ENCODE measurements at places on chromosomes 16 and 17.
A peak's percentile ranks its signal among the peaks of the same experiment; 100 is the strongest.

GRCh38 chr16:2784358-2785100 is 2.8 kb downstream of the PRSS33 start:
- no peak for DNase-seq

DNA sequence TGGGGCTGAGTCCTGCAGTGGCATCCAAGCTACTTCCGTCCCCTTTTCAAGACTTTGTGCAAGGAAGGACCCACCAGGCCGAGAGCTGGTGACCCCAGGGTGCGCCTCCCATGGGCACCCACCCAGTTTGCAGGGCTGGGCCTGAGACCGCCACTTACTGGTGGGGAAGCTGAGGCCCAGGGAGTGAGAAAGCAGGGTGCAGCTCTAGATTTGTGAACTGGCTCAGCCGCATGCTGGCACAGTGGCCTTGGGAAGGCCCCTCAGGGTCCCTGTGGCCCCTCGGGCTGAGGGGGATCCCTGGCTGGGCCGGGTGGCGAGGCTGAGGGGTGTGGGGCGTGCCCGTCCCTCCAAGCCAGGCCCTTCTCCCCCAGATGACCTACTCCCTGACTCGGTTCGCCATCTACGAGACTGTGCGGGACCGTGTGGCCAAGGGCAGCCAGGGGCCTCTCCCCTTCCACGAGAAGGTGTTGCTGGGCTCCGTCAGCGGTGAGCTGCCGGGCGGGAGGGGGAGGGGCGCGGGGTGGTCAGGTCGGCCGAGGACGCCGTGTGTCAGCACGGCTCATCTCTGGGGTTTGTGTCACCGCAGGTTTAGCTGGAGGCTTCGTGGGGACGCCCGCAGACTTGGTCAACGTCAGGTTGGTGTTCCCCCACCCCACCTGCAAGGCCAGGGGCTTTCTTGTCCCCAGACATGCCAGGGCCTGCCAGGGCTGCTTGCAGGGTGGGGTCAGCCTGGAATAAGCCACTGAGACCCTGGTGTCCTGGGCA is 3.2 kb downstream of the SLC25A10 start:
- no peak for DNase-seq

GRCh38 chr17:32904891-32905290 is 23.1 kb upstream of the TMEM98 start:
- DNase-seq: no peak

- no peak for DNase-seq
Observed at GRCh38 chr16:3590736-3591435, 13.7 kb upstream of the NLRC3 start.

GRCh38 chr17:11720816-11721215 is 122.5 kb downstream of the DNAH9 start:
- no peak for DNase-seq

DNA sequence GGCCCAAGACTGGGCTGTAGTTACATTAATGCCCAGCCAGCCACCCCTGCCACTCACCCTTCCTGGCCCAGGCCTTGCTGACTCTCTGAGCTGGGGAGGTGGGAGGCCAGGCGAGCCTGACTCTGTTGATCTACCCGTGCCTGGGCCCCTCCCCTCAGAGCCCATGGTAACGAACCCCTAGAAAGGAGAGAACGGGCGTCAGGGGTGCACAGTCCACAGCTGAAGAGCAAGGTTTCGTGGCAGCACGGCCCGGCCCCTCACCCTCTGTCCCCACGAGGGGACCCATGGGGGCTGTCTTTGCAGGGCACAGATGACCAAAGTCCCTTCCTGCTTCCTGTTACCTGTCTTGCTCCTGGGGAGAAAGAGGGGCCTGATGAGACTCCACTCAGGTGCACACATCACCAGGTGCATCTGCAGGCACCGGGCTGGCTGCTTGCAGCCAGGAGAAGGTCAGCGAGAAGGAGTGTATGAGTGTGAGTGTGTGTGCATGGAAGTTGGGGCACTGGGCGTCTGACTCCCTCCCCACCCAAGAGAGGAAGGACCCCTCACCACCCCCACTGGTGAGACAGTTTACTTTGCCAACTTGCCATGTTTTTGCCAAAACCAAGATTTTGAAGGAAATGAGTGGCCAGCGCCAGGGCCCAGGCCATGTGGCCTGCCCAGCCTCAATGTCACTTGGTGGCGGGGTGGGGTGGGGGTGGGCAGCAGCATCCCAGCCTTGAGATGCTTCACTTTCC is 359.1 kb downstream of the SEC14L1 start:
- DNase-seq: no peak

- DNase-seq: no peak
Observed at GRCh38 chr16:88331989-88332920, 50.5 kb upstream of the ZNF469 start.

DNA sequence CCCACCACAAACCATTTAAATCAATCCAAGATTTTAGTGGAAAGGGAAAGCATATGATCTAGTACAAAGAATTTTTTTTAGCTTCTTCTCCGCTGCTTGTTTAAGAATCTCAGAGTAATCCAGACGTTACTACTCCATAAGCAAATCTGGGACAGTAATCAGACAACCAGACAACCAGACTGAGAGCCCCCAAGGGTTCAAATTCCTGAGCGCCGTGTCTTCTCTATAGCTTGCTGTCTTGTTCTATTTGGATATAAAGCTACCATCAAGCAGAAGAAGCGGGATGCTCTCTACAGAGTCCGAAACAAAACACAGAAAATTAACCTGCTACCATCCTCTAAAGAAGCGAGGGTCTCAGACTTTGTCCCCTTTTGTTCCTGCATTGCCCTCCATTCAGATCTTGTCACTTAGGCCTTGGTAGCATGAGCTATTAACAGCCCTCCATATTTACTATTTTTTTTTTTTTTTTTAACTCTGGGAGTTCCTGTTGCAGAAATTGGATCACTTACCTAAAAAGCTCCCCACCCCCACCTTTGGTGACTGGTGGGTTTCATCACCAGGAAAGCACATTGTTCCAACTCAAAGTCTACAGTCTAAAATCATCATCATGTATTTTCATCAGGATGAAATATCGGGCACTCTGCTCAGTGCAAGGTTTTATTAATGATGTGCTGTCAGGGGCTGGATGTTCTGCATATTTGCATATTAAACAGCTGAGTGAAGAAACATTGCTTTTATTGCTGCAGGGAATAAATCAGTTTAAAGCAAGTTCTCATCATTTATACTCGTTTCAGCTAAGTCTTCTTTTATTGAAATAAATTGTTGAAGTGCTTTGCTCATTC is 576.7 kb downstream of the WWOX start:
- no peak for DNase-seq

GRCh38 chr17:43769859-43770258 is 8.9 kb downstream of the DUSP3 start:
- no peak for DNase-seq

DNA sequence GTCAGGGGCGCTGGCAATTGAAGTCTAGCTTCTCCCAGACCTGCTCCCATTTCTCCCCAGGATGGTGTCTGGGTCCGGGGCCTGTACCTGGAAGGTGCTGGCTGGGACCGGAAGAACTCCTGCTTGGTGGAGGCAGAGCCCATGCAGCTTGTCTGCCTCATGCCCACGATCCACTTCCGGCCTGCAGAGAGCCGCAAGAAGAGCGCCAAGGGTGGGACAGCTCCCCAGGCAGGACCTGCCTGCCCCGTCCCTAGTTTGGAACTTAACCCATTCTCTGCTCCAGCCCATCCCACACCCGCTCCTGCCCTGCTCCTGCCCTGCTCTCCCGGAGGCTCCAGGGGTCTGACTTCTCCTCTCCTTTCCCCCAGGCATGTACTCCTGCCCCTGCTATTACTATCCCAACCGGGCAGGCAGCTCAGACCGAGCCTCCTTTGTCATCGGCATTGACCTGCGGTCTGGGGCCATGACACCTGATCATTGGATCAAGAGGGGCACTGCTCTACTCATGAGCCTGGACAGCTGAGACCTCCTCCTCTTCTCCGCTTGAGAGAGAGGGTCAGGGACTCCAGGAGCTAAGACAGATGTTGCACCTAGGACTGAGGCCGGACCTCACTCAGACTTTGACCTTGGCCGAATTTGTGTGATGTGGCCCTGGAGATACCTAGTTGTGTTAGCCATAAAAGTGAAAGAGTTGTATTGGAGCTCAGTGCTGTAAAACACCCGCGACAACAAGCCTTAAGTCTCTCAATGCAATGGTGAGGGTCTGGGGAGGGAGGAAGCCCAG is 814 bp upstream of the KDM6B start:
- no peak for DNase-seq

DNA sequence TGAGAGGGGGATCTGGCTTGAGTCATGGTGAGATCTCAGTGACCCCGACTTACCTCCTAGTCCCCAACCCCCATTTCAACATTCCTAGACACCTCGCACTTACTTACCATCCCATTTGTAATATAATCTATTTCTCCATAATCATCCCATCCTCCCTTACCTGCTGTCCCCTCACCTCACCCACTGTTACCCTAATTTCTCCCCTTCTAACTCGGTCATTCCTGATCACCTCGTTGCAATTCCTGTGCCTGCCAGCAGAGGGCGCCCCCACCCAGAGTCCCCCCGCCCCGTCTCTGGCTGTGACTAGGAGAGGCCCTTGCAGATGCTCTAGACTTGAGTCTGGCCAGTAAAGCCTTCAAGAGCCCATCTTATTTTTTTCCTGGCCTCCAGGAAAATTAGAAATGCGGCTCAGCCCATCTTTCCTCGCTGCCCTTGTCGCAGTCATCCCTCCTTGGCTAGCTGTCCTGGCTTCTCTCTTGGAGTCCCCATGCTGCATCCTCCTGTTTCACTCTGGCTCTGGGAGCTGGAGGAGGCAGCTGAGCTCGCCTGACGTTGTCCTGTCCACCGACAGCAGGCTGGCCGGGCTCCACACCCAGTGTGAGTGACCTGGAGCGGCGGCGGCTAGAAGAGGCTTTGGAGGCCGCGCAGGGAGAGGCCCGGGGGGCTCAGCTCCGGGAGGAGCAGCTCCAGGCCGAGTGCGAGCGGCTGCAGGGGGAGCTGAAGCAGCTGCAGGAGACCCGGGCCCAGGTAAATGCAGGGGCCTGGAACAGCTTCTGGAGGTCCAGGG is 5.0 kb downstream of the TBKBP1 start:
- DNase-seq: peak; percentile 68

DNA sequence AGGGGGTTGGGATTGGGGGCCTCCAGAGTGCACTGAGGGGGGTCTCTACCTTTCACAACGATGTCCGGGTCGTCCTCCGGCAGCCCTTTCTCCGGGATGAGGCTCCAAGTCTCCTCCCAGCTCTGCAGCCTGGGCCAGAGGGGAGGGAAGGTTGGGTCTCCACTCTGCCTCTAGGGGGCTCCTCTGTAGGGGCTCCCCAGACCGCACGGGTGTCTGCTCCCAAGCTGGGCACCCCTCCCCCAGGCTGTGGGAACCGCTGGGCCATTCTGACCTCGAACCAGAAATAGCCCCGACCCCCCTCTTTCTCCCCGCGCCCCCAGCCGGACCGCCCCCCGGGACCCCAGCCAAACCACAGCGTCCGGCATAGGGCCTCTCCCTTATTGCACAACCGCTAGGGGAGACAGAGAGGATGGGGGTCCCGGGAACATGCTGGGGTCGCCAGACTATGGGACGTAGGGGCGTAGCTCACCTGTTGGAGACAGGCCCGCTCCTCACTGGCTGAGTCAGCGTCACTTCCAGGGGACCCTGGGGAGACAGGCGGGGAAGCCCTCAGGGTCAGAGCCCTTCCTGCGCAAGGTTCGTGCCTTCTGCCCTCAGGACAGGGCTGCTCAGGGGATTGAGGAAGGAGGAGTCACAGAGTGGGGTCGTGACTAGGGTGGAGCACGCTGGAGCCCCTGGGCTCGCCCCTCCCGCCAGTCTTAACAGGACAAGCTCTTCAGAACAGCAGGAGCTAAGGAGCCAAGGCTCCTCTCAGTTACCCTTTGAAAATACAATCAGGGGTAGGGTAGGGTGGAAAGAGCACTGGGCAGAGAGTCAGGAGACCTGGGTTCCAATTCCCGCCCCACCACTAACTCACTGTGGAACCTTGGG is 2.7 kb downstream of the PLEKHH3 start:
- DNase-seq: no peak

- no peak for DNase-seq
Observed at GRCh38 chr17:4838309-4838785, 5.2 kb downstream of the MINK1 start.

DNA sequence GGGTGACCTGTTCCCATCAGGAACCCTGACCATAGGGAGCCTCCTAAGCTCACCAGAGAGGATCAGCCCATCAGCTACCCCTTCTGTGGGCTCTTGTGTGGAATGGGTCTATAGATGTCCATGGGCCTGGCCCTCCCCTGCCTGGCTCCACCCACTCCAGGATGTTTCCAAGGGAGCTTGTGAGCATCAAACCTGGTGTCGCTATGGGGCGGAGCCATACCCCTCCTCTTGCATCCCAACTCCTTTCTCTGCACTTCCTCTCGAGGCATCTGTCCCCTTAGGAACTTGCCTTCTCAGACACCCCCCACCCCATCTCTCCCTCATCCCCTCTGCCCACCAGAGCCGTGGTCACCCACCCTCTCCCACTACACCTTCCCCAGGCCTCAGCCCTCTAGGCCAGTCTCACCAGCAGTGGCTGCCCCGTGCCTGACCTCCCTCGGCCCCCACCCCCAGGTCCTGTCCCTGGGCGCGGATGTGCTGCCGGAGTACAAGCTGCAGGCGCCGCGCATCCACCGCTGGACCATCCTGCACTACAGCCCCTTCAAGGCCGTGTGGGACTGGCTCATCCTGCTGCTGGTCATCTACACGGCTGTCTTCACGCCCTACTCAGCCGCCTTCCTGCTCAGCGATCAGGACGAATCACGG is 10.4 kb downstream of the KCNH6 start:
- no peak for DNase-seq

DNA sequence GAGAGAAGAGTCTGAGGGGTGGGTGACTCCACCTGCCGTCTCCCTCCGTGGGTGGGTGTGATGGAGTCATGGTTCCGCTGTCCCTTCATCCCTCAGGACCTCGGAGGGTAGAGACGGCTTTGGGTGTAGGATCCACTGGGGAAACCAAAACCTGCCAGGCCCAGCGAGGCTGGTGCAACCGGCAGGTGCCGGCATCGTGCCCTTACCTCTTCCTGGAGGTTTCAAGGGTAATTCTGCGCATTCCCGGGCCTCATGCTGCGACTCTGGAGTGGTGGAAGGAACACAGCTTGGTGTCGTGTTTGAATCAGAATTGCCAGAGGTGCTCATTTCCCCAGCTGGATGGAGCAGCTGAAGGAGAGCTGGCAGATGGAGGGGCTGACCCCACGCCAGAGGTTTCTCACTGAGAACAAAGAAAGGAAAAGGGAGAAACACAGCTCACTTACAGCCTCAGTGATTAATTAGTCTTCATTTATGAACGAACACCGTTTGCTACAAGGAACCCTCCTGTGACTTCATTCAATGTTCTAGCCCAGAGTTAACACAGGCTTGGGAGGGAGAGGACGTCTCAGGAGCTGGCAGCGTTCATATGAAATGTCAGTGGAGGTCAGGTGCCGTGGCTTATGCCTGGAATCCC is 16.3 kb upstream of the ATP2A3 start:
- DNase-seq: no peak

GRCh38 chr16:83602761-83603722 is 204.7 kb upstream of the HSBP1 start:
- DNase-seq: no peak

All from stimulated activated CD8-positive, alpha-beta memory T cell treated with anti-CD3 and anti-CD28 coated beads, Interleukin-2, amount 100 ng/mL, for 1 hour (primary cell).